ENCODE measurements at places on chromosomes 3 and 15.

- H3K27me3 ChIP-seq: no peaks in the 10 kb centered on the region
- H3K4me1 ChIP-seq: peaks cover 16% of the 10 kb centered on the region
- H3K4me3 ChIP-seq: no peak overlapping the region
- H3K36me3 ChIP-seq: no peaks in the 10 kb centered on the region
- DNase-seq: no peak
These were observed 29.6 kb upstream of the TIMP4 start for GRCh38 chr3:12188328-12188648.

DNA sequence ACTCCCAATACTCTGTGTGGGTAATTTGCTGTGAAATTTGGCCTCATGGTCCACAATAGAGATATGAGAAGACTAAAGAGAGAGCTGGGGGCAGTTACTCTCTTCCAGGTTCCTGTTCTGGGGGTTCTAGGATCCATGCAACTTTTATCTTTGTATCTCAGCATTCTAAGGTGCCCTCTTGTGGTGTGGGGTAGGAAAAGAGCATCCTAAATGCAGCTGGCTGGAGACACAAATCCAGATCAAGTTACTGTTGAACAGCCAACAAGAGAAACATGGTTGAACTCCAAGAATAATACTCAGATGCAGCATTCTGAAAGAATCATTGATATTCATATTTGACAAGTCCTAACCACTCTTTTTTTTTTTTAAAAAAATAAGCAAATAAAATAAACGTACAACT lies 238.2 kb downstream of the GREM1 start:
- H3K36me3 ChIP-seq: no peaks in the 10 kb centered on the region
- H3K27ac ChIP-seq: no peak overlapping the region
- peak; percentile 1 for DNase-seq
- no peak overlapping the region for H3K4me3 ChIP-seq
- peaks cover 6% of the 10 kb centered on the region for H3K27me3 ChIP-seq

GRCh38 chr15:67979281-67979680 lies 74.8 kb upstream of the PIAS1 start:
- H3K27ac ChIP-seq: no peak overlapping the region
- H3K36me3 ChIP-seq: no peaks in the 10 kb centered on the region
- no peak overlapping the region for H3K4me3 ChIP-seq
- no peaks in the 10 kb centered on the region for H3K27me3 ChIP-seq

GRCh38 chr3:44359146-44359751 lies 20.7 kb downstream of the TCAIM start:
- H3K4me1 ChIP-seq: no peaks in the 10 kb centered on the region
- no peak overlapping the region for H3K4me3 ChIP-seq
- no peak for DNase-seq
- no peaks in the 10 kb centered on the region for H3K27me3 ChIP-seq
- peaks cover 10% of the 10 kb centered on the region for H3K36me3 ChIP-seq
- no peak overlapping the region for H3K27ac ChIP-seq

GRCh38 chr15:62853841-62854225 lies 188.7 kb upstream of the TPM1 start:
- no peaks in the 10 kb centered on the region for H3K36me3 ChIP-seq
- peaks cover 2% of the 10 kb centered on the region for H3K27me3 ChIP-seq
- peaks cover 7% of the 10 kb centered on the region for H3K4me1 ChIP-seq

DNA sequence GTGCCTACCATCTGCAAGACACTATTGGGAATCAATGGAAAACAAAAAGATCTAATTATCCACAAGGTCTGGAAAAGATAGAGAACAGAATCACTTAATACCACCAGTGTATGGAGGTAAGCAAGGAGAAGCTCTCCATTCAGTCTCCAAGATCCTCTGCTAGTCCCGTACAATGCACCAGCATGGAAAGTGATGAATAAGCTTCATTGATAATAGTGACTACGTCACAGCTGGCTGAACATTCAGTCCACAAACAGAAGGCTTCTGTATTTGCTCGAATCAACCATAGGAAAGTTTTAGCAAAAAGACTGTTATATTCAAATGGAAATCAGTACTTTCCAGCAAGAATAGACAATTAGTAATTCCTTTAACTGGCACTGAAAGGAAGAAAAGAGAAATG lies 42.9 kb downstream of the IGSF11 start:
- no peak overlapping the region for H3K27ac ChIP-seq
- H3K27me3 ChIP-seq: no peaks in the 10 kb centered on the region
- no peak overlapping the region for H3K4me3 ChIP-seq
- H3K36me3 ChIP-seq: no peaks in the 10 kb centered on the region
- DNase-seq: no peak

- peaks cover 26% of the 10 kb centered on the region for H3K27me3 ChIP-seq
- H3K4me3 ChIP-seq: no peak overlapping the region
- H3K4me1 ChIP-seq: peaks cover 5% of the 10 kb centered on the region
- H3K36me3 ChIP-seq: no peaks in the 10 kb centered on the region
- no peak overlapping the region for H3K27ac ChIP-seq
These were observed 4.5 kb downstream of the IL17RB start for GRCh38 chr3:53850895-53851294.

GRCh38 chr15:74044267-74045110 lies 37.9 kb downstream of the GOLGA6A start:
- no peak overlapping the region for H3K4me3 ChIP-seq
- peaks cover 15% of the 10 kb centered on the region for H3K4me1 ChIP-seq
- no peak overlapping the region for H3K27ac ChIP-seq
- peaks cover 23% of the 10 kb centered on the region for H3K36me3 ChIP-seq

GRCh38 chr3:5389057-5389456 lies 201.6 kb downstream of the EDEM1 start:
- no peak for DNase-seq
- no peaks in the 10 kb centered on the region for H3K36me3 ChIP-seq
- no peak overlapping the region for H3K27ac ChIP-seq
- no peaks in the 10 kb centered on the region for H3K4me1 ChIP-seq
- H3K27me3 ChIP-seq: no peaks in the 10 kb centered on the region

DNA sequence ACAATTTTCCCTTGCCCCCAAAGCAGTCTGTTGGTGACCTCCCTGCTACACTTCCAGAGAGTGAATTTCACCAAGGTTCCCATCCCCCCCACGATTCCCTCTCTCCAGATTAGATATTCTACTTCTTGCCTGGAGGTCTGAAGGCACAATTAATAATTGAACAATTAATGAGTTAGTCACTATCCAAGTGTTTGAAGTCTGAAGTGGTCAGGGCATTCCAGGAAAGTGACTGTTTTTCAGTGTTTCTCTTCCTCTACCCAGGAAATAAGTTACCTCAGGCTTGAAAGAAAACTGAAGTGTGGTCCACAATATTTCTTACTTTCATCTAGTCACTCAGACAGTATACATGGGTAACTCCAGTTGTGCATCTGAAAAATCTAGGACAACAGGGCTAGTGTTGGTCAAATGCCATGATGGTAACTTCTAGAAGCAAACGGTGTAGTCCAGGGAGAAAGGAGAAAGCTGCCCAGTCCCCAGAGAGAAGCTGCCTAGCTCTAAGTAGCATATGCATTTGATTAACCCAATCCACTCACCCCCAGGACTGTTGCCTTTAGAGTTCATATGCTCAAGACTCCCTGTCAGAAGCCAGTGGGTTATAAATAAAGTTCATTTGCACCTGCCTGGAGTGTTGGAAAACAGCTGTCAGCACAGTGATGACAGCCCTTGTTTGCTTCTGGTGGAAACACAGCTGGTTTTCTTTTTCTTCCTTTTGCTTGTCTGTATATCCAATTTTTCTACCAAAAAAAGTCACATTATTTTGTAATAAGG lies 2.3 kb upstream of the TM4SF4 start:
- no peak overlapping the region for H3K4me3 ChIP-seq
- H3K4me1 ChIP-seq: no peaks in the 10 kb centered on the region
- H3K27ac ChIP-seq: no peak overlapping the region
- no peak for DNase-seq

DNA sequence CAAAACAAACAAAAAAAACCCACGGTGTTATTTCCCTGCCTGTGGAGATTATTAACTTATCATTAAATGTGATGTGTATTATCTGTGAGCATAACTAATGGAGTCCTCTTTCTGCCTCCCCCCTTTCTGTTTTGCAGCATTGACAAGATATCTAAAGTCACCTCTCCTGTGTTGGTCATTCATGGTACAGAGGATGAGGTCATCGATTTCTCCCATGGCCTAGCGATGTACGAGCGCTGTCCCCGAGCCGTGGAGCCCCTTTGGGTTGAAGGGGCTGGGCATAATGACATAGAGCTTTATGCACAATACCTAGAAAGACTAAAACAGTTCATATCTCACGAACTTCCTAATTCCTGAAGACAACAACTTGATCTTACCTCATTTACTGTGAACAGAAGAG lies 25.2 kb upstream of the CEMIP start:
- no peak for DNase-seq
- no peak overlapping the region for H3K27ac ChIP-seq
- no peaks in the 10 kb centered on the region for H3K4me1 ChIP-seq
- no peaks in the 10 kb centered on the region for H3K27me3 ChIP-seq
- no peaks in the 10 kb centered on the region for H3K36me3 ChIP-seq

GRCh38 chr15:25688166-25688565 lies 175.0 kb downstream of the ATP10A start:
- no peaks in the 10 kb centered on the region for H3K4me1 ChIP-seq
- no peaks in the 10 kb centered on the region for H3K27me3 ChIP-seq
- no peak overlapping the region for H3K4me3 ChIP-seq
- no peak for DNase-seq
- H3K27ac ChIP-seq: no peak overlapping the region
- H3K36me3 ChIP-seq: peaks cover 39% of the 10 kb centered on the region

- DNase-seq: no peak
- H3K36me3 ChIP-seq: no peaks in the 10 kb centered on the region
- H3K4me1 ChIP-seq: peaks cover 14% of the 10 kb centered on the region
- no peak overlapping the region for H3K27ac ChIP-seq
These were observed 110.0 kb downstream of the DGKG start for GRCh38 chr3:186251948-186252619.

DNA sequence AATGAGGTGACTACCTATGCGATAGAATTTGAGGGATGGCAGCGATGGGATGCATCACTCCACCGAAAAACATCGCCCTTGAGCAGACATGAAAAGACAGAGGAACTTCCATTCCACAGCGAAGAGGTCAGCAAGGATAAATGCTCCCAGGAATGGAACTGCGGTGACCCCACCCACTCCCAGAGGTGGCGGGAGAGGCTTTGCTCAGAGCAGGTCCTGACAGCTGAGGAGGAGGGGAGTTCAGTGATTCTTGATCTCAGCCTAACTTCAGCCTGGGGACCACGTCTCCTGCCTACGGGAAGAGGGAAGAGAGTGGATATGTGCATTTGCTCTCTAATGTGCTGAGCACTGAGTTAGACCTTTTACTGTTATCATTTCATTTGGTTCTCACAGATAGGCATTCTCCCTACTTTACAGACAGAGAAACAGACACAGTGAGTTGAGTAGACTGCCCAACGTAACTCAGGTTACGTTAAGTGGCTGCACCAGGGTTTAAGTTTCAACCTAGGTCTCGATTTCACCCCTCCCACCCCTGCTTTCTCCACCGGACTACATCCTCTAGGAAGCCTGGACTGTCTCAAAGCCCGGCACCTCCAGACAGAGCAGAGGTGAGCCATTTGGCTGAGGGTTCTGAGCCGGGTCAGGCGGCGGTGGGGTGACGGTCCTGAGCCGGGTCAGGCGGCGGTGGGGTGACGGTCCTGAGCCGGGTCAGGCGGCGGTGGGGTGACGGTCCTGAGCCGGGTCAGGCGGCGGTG lies 170.0 kb downstream of the RAB11A start:
- no peak overlapping the region for H3K27ac ChIP-seq
- peaks cover 12% of the 10 kb centered on the region for H3K27me3 ChIP-seq
- no peaks in the 10 kb centered on the region for H3K36me3 ChIP-seq
- no peak for DNase-seq

DNA sequence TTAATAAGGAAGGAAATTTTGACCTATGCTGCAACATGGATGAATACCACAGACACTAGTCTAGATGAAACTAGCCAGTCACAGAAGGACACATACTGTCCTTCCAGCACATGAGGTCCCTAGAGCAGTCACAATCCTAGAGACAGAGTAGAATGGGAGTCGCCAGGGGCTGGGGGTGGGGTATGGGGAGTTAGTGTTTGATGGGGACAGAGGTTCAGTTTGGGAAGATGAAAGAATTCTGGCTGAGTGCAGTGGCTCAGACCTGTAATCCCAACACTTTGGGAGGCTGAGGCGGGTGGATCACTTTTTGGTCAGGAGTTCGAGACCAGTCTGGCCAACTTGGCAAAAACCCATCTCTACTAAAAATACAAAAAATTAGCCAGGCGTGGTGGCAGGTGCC lies 99.2 kb downstream of the TPRA1 start:
- H3K4me3 ChIP-seq: no peak overlapping the region
- no peaks in the 10 kb centered on the region for H3K27me3 ChIP-seq
- no peak overlapping the region for H3K27ac ChIP-seq
- DNase-seq: no peak
- no peaks in the 10 kb centered on the region for H3K4me1 ChIP-seq

GRCh38 chr3:80526153-80526552 lies 758.4 kb upstream of the ROBO1 start:
- no peaks in the 10 kb centered on the region for H3K4me1 ChIP-seq
- H3K4me3 ChIP-seq: no peak overlapping the region
- no peak overlapping the region for H3K27ac ChIP-seq
- DNase-seq: no peak
- no peaks in the 10 kb centered on the region for H3K36me3 ChIP-seq
- no peaks in the 10 kb centered on the region for H3K27me3 ChIP-seq

GRCh38 chr3:174820885-174821284 lies 38.2 kb upstream of the NAALADL2 start:
- H3K4me3 ChIP-seq: no peak overlapping the region
- H3K4me1 ChIP-seq: no peaks in the 10 kb centered on the region
- H3K27ac ChIP-seq: no peak overlapping the region
- no peak for DNase-seq
- no peaks in the 10 kb centered on the region for H3K27me3 ChIP-seq

DNA sequence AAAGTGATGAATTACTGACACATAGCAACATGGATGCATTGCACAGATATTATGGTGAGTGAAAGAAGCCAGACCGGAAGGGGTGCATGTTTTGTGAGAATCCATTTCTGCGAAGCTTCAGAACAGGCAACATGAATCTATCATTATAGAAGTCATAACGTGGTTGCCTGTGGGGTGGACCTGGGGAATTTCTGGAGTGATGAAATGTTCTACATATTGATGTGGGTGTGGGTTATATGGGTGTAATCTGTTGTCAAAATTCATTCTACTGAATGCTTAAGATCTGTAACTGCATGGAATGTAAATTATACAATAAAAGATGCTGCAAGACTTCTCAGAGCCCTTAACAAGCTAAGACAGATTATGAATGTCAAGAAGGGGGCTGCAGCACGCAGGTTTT lies 25.2 kb upstream of the TSPAN3 start:
- no peak overlapping the region for H3K4me3 ChIP-seq
- no peaks in the 10 kb centered on the region for H3K4me1 ChIP-seq
- no peaks in the 10 kb centered on the region for H3K27me3 ChIP-seq
- no peak for DNase-seq

DNA sequence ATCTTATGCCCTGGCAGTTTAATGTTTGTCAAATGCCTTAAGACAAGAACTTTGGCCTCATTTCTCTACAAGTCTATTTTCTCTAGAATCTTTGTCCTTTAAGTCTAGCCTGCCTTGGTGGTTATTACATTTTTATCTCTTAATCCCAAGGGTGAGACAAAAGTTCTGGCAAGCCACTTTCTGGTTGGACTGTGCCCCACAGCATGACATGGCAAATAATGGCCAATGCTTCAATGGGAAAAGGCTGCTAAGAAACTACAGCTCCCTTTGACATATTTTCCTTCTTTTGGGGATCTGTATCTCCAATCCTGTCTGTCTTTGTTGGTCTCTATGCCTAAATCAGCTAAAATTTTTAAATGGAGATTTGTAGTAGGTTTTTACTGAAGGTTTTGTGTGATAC lies 181.6 kb upstream of the MBNL1 start:
- H3K27ac ChIP-seq: no peak overlapping the region
- no peak overlapping the region for H3K4me3 ChIP-seq
- no peaks in the 10 kb centered on the region for H3K27me3 ChIP-seq
- H3K36me3 ChIP-seq: no peaks in the 10 kb centered on the region

Measured in CD4-positive, alpha-beta T cell (primary cell).